ENCODE measurements at places on chromosomes 7 and 10.
A peak's percentile ranks its signal among the peaks of the same experiment; 100 is the strongest.

DNA sequence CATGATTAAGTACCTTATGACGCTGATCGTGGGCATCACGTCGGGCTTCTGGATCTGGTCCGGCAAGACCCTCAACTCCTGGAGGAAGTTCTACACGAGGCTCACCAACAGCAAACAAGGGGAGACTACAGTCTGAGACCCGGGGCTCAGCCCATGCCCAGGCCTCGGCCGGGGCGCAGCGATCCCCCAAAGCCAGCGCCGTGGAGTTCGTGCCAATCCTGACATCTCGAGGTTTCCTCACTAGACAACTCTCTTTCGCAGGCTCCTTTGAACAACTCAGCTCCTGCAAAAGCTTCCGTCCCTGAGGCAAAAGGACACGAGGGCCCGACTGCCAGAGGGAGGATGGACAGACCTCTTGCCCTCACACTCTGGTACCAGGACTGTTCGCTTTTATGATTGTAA lies 2.5 kb downstream of the FZD1 start:
- DNase-seq = no peak

- no peak for DNase-seq
These were observed 13.4 kb downstream of the SLC13A4 start for GRCh38 chr7:135714534-135715009.

- no peak for DNase-seq
These were observed 66.0 kb downstream of the ELMO1 start for GRCh38 chr7:37382546-37383088.

DNA sequence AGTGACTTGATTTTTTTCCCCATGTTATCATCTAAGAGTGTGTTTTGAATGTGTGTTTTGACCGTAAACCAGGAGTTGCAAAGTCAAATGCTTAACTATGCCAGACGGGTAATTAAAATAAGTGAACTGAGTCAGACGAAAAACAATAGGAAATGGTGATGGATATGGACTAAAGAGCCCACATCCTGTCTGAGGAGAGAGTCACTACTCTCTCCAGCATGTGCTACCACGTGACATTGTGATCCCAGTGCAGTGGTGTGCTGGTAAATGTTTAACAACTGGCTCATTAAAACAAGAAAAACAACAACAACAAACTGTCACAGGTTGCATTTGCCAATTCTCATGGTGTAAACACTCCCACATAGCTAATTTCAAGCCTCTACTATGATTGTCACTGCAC lies 164.3 kb downstream of the SUGCT start:
- DNase-seq = peak; percentile 66

Measured in GM04504 (cell line).